ENCODE measurements at places on chromosomes 7 and 10. TPM values are rescaled to one million over a fixed set of nuclear protein-coding genes. Genes with fewer than 3 reads are reported as not detected.

Gene CCDC3
- total RNA-seq = 3.3 TPM

Gene IFIT5
- total RNA-seq = 15.2 TPM

Gene CYP3A7
- total RNA-seq = not detected

Gene SLC18A2
- not detected for total RNA-seq

- DNase-seq = peak; percentile 80
Observed at GRCh38 chr10:32149252-32149955, 93.2 kb upstream of the KIF5B start.

- DNase-seq = no peak
Observed at GRCh38 chr7:154853063-154853726, 149.7 kb downstream of the PAXIP1 start.

GRCh38 chr7:13743226-13743625 is 246.2 kb downstream of the ETV1 start:
- peak; percentile 41 for DNase-seq

DNA sequence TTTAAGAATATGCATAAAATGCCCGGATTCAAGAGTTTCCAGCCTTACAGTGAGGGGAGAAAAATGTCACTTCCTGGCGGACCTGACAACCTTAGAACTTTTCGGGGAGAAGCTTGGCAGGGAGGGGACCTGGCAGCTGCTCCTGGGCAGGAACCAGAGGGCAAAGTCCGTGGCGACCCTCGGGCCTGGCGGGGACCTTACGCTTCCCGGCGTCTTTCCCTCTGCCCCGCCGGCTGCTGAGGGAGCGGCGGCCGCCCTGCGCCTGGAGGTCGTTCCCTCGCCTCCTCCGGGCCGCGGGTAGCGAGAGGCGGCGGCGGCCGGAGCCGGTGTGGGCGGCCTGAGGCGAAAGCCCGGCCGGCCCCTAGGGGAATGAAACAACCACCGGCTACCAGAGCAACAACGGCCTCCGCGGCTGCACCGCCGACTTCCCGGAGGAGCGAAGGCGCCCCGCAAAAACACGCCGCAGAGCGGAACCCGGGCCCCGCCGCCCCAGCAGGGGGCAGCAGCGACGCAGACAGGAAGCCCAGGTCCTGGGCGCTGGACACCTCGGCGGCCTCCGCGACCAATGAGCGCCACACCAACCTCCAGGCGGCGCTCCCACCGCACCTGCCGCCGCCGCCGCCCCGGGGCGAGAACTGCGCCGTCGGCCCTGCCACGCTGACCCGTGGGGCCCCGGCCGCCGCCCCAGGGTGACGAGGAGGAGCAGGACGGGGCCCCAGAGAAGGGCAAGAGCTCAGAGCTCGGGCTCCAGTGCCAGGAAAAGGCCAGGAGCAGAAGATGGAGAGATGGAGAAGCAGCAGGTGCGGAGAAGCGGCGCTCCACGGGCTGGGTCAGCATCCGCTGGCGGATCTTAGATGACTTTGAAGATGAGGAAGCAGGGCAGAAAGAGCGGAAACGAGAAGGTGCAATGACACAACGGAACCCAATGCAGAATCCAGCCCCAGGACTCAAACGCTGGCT is 10.5 kb upstream of the ACSM6 start:
- DNase-seq = peak; percentile 83

GRCh38 chr7:140196361-140197217 is 19.8 kb upstream of the KDM7A start:
- peak; percentile 63 for DNase-seq

DNA sequence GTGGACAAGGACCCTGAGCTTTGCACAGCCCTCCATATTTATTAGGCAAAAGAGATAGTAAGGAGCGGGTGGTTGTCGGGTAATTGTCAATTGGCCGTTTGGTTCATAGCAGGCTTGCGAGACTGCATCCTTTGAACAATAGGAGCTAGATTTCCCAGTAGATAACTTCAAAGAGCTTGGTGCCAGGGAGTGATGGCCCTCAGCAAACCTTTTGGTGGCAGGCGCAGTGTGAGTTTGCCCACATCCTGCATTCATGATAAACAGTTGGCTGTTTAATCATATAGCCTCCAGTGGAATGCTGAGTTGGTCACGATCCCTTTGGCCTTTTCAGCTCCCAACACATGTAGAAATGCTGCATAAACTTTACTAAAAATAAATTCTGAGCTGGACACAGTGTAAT is 156.9 kb downstream of the AKR1D1 start:
- DNase-seq = peak; percentile 5

DNA sequence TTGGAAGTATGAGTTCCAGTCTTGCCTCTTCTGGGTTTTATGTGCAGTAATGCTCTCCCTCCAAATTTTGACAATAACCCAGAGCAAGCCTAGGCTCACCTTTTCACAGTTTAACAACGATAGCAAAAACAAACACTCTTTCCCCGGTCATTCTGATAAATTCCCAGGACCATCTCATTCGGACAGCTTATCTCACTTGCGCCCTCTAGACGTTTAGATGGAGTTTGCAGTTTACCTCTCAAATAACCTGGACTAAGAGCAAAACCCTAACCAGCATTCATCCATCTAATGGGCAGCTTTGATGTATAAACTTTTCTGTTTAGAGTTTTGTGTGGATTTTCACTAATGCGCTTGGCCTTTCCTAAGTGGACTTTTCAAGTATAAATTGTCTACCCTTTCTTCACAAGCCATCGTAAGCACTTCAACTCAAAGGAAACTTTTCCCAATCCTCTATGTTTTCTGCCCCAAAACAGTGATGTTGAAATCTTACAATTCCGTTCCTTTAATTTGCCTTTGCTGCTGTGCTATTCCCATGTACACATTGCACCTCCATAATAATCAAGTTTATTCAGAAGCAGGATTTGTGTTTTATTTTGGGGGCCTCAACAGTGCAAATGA is 114.9 kb downstream of the HDAC9 start:
- DNase-seq = no peak

- DNase-seq = no peak
Observed at GRCh38 chr7:52355053-52355452, 680.4 kb upstream of the POM121L12 start.

DNA sequence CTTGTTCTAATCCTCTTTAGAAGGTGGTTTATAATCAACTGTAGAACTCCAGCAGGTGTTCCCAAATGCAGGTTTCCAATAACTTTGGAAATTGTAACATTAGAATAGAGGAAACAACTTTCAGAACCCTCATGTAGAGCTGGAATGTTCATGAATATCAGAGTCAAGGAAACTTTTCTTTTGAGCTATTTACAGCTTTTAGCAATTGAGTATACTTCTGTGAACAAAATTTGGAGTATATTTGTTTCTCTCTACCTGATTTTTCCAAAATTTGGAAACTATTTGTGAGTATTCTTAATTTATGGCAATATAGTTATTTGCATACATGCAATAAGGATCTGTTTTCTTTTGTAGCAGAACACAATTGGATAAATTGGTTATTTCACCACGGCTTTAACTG is 2.8 kb upstream of the CFAP43 start:
- no peak for DNase-seq
